Osteocyte (in vitro differentiated cells): ENCODE measurements at places on chromosomes 16 and 17. TPM values are rescaled to one million over a fixed set of nuclear protein-coding genes. Genes with fewer than 3 reads are reported as not detected.

The LYZL6 gene
- total RNA-seq: not detected in 2 replicates

The VPS4A gene
- 33.6 and 34.7 TPM in 2 replicates for total RNA-seq

The OR2C1 gene
- not detected in 2 replicates for total RNA-seq

The LGALS9B gene
- total RNA-seq: not detected in 2 replicates

The ITPRIPL2 gene
- 56.1 and 57.9 TPM in 2 replicates for total RNA-seq

The MGAT5B gene
- 0.40 and 0.55 TPM in 2 replicates for total RNA-seq

The PMFBP1 gene
- 2.2 and 2.8 TPM in 2 replicates for total RNA-seq

The CD68 gene
- total RNA-seq: 1.1 TPM in 2 replicates

DNA sequence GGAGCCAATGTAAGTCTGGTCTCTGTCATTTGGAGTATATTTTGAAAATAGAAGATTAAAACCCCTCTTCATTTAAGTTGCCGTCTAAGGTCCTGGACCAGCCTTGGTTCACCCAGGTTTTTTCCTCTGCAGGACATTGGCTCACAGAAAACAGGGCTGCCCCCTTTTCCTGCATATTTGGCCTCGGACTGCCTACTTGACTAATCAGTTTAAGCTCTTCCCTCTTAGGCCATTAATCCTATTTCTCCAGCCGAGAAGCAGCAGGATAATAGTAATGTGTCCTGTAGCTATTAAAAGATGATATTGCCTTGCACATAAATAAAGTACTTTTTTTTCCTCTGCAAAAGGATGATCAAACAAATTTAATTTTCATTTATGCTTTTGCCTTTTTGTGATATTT, 52.1 kb downstream of the PRKCA start:
- H3K4me3 ChIP-seq: no peak overlapping the region
- H3K36me3 ChIP-seq: no peaks in the 10 kb centered on the region
- DNase-seq: no peak
- no peaks in the 10 kb centered on the region for H3K27me3 ChIP-seq

- DNase-seq: no peak
- no peaks in the 10 kb centered on the region for H3K27me3 ChIP-seq
- H3K27ac ChIP-seq: no peak overlapping the region
- no peak overlapping the region for H3K4me3 ChIP-seq
- no peaks in the 10 kb centered on the region for H3K4me1 ChIP-seq
Measured at GRCh38 chr16:25925421-25925820, 233.7 kb downstream of the HS3ST4 start.

DNA sequence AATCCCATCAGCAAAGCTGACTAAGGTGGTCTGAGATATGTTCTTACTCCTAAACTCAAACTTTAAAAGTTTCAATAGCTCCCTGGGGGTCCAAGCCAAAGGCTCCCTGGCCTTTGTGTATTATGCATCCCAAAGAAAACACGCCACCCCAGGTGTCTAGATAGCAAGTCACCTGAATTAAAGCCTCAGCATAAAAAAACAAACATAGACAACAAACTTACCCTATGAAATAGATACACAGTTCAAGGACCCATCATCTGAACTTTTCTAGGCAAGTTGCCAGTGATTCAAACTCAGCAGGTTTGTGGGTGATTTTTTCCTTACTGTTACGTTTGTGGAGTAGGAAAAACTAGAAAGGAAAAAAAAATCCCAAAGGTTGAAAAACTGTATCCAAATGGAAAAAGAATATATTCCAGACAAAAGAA, 12.5 kb downstream of the CMTM3 start:
- H3K27ac ChIP-seq: peak overlapping the region; percentile 87
- H3K36me3 ChIP-seq: peaks cover 16% of the 10 kb centered on the region
- no peak overlapping the region for H3K4me3 ChIP-seq

GRCh38 chr17:15742921-15743320, 10.8 kb downstream of the TBC1D26 start:
- H3K36me3 ChIP-seq: no peaks in the 10 kb centered on the region
- no peak overlapping the region for H3K4me3 ChIP-seq
- peaks cover 3% of the 10 kb centered on the region for H3K27me3 ChIP-seq
- no peak for DNase-seq
- no peak overlapping the region for H3K27ac ChIP-seq

DNA sequence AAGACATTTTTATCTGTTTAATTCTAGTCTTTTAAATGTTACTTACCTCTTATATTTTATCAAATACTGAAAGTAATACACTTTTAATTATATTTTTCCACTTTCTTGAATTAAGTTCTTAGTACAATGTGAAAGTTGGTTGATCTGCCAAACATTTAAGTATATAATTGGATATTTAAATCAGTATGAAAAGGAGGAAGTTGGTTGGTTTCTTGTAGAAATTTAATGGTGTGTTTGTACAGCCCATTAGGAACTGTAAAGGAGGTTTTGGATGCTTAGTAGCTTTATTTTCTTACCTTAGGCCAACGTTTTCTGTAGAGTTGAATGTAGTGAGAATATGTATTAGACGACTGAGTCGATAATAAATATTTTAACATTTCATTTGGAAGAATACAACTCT, 5.4 kb downstream of the NFATC3 start:
- peaks cover 56% of the 10 kb centered on the region for H3K4me1 ChIP-seq
- H3K27ac ChIP-seq: peak overlapping the region; percentile 49
- DNase-seq: no peak
- H3K36me3 ChIP-seq: no peaks in the 10 kb centered on the region
- no peak overlapping the region for H3K4me3 ChIP-seq

DNA sequence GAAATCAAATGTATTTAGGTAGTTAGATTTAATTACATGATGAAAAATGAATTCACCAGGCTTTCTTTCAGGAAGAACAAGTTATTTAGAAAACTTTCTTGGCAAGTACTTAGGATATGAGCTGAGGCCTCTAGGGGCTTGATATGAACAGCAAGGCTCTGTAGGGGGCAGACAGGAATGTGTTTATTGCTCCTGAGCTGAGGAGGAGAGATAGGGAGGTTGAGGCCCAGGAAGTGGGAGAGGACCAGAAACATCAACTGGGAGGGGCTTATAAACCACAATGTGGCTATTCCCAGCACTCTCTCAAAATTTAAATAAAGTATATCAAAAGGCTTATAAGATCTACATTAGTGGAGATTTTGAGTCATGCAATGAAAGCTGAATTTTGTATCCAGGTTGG, 154.0 kb upstream of the MAF start:
- no peaks in the 10 kb centered on the region for H3K36me3 ChIP-seq
- no peak overlapping the region for H3K4me3 ChIP-seq
- H3K27ac ChIP-seq: peak overlapping the region; percentile 58
- DNase-seq: no peak
- no peaks in the 10 kb centered on the region for H3K27me3 ChIP-seq
- peaks cover 55% of the 10 kb centered on the region for H3K4me1 ChIP-seq

DNA sequence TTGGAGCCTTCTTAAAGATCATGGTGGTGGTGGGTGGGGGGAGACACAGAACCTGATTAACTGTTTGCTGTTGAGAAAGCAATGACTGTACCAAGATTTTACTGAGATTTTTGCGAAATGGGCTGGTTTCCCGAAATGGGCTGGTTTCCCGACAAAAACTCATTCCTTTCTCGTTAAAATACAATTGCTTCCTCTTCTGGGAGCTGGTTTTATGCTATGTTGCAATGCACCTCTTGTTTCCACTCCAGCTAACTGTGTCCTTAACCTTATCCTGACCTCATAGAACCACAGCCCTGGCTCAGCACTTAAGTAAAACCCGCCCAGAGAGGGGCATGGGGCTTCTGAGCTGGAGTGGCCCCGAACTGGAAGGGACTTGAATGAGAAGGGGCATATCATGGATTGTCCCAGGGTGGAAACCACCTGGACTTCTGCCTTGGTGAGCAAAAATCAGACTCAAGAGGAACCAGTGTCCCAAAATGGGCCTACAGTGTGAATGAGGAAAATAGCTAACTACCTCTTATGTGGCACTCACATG, 20.9 kb downstream of the FAM20A start:
- no peak overlapping the region for H3K27ac ChIP-seq
- no peaks in the 10 kb centered on the region for H3K36me3 ChIP-seq

DNA sequence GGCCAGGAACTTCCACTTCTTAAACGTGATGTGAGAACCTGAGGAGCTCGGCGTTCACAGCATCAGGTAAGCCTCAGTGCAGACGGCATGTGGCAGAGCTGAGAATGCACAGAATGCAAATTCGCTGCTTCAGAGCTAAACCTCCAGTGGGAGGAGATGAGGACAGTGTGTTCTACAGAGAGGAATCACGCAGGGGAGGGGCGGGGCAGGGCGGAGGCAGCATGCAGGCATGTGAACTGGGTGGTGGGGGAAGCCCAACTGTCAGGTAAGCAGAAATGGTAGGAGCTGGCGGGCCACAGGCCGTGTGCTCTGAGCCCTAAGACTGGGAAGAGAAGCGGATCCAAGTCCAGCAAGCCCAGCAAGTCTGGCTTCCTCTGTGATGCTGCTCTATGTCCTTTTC, 94.7 kb downstream of the ZNF778 start:
- no peak overlapping the region for H3K27ac ChIP-seq
- H3K36me3 ChIP-seq: peaks cover 5% of the 10 kb centered on the region
- DNase-seq: no peak
- H3K27me3 ChIP-seq: no peaks in the 10 kb centered on the region
- H3K4me3 ChIP-seq: no peak overlapping the region
- peaks cover 45% of the 10 kb centered on the region for H3K4me1 ChIP-seq

- H3K4me3 ChIP-seq: no peak overlapping the region
- H3K4me1 ChIP-seq: no peaks in the 10 kb centered on the region
- DNase-seq: no peak
- no peaks in the 10 kb centered on the region for H3K36me3 ChIP-seq
- H3K27ac ChIP-seq: no peak overlapping the region
- H3K27me3 ChIP-seq: no peaks in the 10 kb centered on the region
Measured at GRCh38 chr17:65201331-65201730, 64.2 kb downstream of the RGS9 start.

GRCh38 chr16:53896722-53897121, 192.8 kb downstream of the FTO start:
- H3K4me1 ChIP-seq: peaks cover 54% of the 10 kb centered on the region
- no peak overlapping the region for H3K4me3 ChIP-seq
- no peaks in the 10 kb centered on the region for H3K27me3 ChIP-seq
- H3K27ac ChIP-seq: no peak overlapping the region
- peaks cover 10% of the 10 kb centered on the region for H3K36me3 ChIP-seq

DNA sequence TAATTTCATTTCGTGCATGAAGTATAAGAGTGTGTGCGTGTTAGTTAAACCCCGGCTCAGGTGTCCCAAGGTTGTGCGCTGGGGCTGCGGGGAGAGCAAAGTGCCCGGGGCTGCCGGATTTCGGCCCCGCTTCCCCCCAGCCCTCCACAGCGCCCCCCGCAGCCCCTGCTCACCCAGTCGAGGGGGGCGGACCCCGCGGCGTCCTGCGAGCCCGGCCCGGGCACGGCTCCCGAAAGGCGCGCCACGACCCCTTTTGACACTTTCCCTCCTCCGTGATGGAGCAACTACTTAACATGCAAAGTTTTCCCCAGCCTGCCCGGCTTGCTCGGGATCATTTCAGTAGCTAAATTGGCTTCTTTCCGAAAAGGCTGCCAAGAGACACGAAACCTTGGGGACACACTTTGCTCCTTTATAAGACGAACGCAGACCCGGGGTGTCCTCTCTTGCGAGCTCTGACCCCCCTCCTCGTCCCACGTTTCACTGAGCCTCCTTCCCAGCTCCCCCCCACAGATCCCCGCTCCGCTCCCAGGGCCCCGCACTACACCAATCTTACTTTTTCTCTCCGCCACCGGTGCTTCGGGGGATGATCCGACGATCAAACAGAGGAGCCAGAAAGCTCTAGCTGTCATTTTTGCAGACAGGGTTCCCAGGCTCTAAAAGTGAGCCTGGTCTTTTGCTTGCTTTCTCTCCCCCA, 552 bp downstream of the C17orf58 start:
- H3K4me1 ChIP-seq: peaks cover 35% of the 10 kb centered on the region
- no peaks in the 10 kb centered on the region for H3K36me3 ChIP-seq
- H3K27me3 ChIP-seq: no peaks in the 10 kb centered on the region
- no peak for DNase-seq
- peak overlapping the region; percentile 83 for H3K4me3 ChIP-seq
- H3K27ac ChIP-seq: peak overlapping the region; percentile 88

GRCh38 chr17:71251951-71252350, 868.9 kb upstream of the SOX9 start:
- H3K27ac ChIP-seq: no peak overlapping the region
- H3K4me1 ChIP-seq: no peaks in the 10 kb centered on the region
- no peak for DNase-seq
- H3K27me3 ChIP-seq: no peaks in the 10 kb centered on the region
- no peak overlapping the region for H3K4me3 ChIP-seq

DNA sequence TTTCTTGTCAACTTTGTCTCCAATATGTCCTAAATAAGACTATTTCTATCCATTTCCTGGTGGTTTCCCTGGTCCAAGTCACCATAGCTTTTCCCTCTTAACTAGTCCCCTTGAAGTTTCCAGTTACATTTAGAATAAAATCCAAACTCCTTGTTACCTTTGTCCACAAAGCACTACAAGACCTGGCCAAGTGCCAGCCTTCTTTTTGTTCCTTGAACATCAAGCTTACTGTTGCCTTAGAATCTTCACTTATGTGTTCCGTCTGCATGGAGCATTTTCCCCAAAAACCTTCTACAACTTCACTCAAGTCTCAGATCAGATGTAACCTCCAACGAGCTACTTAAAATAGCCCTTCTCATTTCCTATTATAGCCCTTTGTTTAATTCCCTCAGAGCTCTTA, 101.4 kb downstream of the ITFG1 start:
- no peak for DNase-seq
- peaks cover 2% of the 10 kb centered on the region for H3K4me1 ChIP-seq
- no peak overlapping the region for H3K4me3 ChIP-seq
- no peak overlapping the region for H3K27ac ChIP-seq

DNA sequence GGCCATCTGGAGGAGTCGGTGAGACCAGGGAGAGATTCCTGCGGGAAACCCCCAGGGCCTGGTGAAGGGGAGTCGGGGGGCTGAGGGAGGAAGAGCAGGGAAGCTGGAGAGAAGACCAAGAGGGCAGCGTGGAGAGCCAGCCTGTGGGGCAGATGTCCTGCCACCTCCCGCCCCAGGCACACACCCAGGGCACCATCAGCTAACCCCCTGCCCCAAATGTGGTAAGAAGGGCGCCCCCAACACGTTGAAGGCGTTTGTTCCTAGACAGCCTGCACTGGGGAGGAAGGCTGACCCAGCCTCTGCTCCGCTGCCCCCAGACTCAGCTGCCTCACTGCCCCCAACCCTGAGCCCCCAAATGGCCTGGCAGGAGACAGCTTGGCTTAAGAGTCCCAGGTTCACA, 1.3 kb downstream of the BAIAP3 start:
- H3K36me3 ChIP-seq: no peaks in the 10 kb centered on the region
- H3K4me3 ChIP-seq: no peak overlapping the region
- no peak for DNase-seq
- H3K27ac ChIP-seq: no peak overlapping the region
- peaks cover 34% of the 10 kb centered on the region for H3K27me3 ChIP-seq

GRCh38 chr17:72775237-72775636, 317.3 kb downstream of the SLC39A11 start:
- no peaks in the 10 kb centered on the region for H3K27me3 ChIP-seq
- H3K4me1 ChIP-seq: no peaks in the 10 kb centered on the region
- peaks cover 12% of the 10 kb centered on the region for H3K36me3 ChIP-seq
- H3K27ac ChIP-seq: no peak overlapping the region
- no peak for DNase-seq
- H3K4me3 ChIP-seq: no peak overlapping the region

DNA sequence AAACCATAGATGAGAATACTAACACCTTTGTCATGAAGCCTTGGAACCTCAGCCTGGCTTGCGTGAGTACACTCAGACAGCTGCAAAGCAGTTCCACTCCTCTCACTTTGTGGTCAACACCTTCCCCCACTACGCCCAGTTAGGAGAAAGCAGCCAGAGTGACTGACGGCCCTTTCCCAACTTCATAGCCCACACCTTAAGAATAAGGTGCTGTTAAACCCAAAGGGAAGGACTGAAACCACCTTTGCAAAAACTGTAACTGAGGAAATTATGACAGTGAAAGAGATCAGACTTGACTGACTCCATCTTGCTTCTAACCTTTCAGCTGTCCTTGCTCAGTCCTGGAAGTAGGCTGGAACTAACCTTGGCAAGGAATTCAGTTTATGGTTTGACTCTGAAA, 13.7 kb downstream of the N4BP1 start:
- DNase-seq: no peak
- H3K36me3 ChIP-seq: peaks cover 17% of the 10 kb centered on the region
- no peak overlapping the region for H3K4me3 ChIP-seq
- no peaks in the 10 kb centered on the region for H3K27me3 ChIP-seq
- H3K27ac ChIP-seq: no peak overlapping the region
